ENCODE measurements at places on chromosomes 13 and 19. TPM values are rescaled to one million over a fixed set of nuclear protein-coding genes. Genes with fewer than 3 reads are reported as not detected.

Gene FAM216B
- not detected for total RNA-seq

DNA sequence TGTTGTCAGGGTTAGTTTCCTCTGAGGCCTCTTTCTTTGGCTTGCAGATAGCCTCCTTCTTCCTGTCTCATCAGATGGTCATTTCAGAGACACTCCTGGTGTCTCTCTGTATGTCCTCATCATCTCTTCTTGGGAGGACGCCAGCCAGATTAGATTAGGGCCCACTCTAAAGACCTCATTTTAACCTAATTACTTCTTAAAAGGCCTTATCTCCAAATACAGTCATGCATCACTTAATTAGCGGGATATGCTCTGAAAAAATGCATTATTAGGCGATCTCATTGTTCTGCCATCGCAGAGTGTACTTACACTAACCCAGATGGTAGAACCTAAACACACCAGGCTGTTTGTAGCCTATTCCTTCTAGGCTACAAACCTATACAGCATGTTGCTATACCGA, 89.0 kb downstream of the CDK8 start:
- no peak for DNase-seq

Gene DCAF15
- total RNA-seq = 14.7 TPM

Gene EDDM13
- total RNA-seq = 0.95 TPM

DNA sequence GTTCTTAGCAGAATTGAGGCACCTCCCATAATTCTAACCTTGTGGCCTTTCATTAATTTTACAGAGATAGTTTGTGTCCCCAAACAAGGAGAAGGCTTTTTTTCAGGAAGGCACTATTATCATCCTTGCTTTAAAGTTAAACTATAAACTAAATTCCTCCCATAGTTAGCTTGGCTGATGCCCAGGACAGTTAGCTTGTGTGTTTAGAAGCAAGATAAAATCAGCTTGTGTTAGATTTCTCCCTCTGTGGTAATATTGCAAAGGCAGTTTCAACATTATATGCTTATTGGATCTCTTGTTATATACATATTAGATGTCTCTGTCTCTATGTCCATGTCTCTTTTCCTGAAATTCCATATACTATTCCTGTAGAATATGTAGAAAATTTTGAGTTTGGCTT, 342.7 kb downstream of the TBC1D4 start:
- no peak for DNase-seq

Gene ZNF549
- total RNA-seq = 4.8 TPM

DNA sequence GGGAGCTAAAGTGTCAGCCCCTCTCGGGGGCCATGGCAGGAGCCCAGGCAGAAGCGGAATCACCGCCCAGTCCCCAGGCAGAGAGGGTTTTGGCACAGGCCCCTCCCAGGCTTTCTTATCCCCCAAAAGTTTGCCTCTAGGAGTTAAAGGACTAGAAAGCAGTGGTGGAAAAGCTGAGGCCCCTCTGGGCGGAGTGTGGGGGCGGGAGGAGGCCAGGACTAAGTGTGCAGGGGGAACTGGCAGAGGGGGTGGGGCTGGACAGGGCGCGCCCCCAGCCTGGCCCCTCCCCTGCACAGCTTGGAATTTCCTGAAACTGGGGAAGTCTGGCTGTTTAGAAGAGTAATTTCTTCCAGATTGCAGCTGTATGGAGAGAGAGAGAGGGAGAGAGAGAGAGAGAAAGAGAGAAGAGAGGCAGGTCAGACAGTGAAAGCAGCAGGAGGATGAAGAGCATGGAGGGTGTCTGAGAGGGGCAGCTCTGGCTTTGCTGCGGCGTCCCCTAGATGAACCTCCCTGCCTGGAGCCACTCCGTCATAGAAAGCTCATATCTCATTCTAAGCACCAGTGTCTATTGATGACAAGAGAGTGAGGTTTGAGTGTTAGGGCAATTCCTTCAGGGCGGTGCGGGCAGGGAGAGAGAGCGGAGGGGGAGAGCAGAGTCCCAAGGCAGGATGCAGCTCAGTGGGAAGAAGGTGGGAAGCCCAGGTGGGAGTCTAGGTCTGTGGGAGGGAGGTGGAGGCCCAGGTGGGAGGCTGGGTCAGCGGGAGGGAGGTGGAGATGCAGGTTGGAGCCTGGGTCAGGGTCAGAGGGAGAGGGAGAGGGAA, at the start of gene CDC42EP5:
TSS of gene CDC42EP5 (minus strand) at position 226 of the 821 bp plus-strand sequence. CDS start 7,749 bp downstream, outside the sequence.
- DNase-seq = no peak

Gene IFNL3
- not detected for total RNA-seq
